Heart right ventricle (tissue), 16 donors: ENCODE measurements at places on chromosomes 1 and 21.
A peak's percentile ranks its signal among the peaks of the same experiment; 100 is the strongest.

DNA sequence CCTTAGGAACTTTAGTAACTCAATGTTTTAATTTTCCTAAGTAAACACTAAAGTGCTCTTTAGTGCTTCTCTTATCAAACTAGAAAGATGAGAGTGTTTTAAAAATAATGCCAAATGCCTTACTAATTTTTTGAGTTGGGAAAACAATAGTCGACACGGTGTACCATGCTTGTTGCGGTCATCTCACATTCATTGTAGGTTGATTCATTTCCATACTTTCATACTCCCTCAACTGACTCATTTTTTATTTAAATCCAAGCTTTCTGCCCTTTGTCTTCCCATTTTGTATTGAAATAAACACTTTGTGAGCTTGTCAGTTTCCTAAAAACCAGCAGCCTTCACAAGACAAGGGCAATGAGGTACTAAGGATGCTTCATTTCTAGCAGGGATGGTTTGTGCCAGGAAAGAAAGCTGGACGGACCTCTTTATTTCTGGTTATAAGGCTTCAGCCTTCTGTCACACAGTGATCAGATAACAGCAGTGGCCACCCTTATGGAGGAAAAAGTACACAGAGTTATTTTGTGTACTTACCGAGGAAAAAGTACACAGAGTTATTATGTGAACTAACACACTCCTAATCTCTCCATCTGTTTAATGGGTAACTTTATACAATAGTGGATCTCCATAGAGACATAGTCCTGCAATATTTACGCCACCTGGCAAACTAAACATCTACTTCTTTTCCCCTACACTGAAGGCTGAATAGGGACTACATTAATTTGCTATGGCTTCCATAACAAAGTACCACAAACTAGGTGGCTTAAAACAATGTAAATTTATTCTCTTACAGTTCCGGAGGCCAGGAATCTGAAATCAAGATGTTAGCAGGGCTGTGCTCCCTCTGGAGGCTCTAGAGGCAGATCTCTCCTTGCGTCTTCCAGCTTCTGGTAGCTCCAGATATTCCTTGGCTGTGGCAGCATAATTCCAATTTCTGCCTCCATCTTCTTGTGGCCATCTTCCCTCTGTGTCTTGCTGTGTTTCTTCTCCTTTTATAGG is 13.0 kb upstream of the CCDC190 start:
- no peak for DNase-seq

DNA sequence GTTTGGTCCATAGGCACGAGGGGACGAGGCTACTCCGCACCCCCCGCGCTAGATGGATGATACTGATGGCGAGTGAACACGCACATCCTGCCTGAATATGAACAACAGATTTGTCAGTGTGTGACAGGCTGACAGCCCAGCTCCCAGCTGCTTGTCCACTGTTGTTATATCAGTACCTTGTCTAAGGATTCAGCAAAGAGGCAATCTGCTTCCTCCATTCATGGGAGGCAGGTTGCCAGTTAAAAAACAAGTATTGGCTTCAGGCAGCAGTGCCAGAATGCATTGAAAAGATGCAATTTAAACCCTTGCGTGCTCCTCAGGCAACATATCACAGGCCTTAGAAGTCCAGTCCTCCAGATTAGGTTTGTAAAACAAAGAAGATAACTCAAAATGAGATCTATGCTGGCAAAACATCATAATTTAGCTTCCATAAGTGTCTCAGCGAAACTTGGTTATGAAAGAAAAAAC is 223.3 kb downstream of the GPATCH2 start:
- no peak for DNase-seq

DNA sequence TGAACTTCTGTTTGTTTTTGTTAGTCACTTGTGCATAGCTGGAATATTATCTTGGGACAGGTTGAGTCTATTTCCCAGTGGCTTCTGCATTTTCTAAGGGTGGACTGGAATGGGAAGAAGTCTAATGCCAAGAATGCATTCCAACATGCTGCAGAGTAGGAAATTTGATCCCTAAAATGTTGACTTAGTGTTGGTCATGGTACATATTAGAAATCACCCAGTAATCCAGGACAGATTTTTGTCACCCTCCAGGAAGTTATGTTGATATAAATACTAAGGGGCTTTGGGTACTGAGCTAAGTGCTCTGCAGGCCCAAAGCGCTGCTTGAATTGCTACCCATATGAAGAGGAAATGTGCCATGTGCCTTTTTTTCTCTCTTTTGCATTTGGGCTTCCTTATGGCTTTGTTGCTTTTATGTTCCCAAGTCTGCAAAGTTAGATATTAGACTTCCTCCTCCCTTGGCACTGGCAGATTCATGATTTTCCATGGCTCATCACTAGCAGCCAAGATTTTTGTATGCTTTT is 10.0 kb downstream of the ARID1A start:
- DNase-seq, result no peak

GRCh38 chr1:22026924-22027289 is 25.4 kb downstream of the CELA3A start:
- no peak for DNase-seq

- DNase-seq, result no peak
These were observed 89.2 kb downstream of the TTLL7 start for GRCh38 chr1:83909687-83910086.

- no peak for DNase-seq
These were observed 1.0 kb downstream of the TMEM51 start for GRCh38 chr1:15154480-15155036.

- no peak for DNase-seq
These were observed 282.1 kb upstream of the BRINP3 start for GRCh38 chr1:190759807-190760206.

DNA sequence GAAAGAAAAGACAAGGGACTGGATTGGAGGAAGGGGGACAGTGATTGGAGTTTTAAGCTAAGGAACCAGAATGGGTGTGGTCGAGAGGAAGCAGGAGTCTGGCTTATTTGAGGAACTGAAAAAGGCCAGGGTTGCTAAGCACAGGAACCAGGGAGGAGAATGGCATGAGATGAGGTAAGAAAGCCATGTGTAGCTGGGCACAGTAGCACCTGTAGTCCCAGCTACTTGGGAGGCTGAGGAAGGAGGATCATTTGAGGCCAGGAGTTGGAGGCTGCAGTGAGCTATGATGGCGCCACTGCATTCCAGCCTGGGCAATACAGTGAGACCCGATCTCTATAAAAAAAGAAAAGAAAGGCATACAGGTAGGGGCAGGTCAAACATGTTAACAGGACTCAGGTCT is 8.1 kb upstream of the KHDRBS1 start:
- no peak for DNase-seq

GRCh38 chr1:71068325-71069240 is 12.3 kb downstream of the ZRANB2 start:
- no peak for DNase-seq

DNA sequence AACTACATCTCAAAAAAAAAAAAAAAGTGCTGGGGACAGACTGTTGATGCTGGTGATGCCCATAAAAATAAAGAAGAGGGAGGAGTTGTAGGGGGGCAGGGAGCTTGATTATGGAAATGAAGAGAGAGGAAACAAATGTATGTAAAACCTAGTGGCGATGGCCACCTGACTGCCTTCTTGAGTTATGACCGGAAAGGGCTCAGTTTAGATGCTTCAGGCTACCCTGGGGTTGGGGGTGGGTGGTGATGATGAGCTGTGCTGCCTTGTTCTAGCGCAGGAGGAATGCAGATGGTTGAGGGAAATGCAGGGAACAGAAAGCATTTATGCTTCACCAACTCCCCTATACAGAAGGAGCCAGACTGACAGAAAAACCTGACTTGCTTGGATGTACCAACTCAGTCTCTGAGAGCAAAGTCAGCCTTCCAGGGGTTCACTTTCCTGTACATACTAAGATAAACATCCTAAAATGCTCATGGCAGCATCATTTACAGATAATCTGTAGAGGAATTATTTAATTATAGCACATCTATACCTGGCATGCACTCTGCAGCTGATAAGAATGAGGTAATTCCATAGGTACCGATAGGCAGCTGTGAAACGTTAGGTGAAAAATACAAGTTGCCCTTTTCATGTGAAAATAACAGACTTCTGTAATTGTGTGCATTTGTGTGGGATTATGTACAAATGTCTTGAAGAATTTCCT is 8.0 kb upstream of the BCAR3 start:
- DNase-seq, result no peak

DNA sequence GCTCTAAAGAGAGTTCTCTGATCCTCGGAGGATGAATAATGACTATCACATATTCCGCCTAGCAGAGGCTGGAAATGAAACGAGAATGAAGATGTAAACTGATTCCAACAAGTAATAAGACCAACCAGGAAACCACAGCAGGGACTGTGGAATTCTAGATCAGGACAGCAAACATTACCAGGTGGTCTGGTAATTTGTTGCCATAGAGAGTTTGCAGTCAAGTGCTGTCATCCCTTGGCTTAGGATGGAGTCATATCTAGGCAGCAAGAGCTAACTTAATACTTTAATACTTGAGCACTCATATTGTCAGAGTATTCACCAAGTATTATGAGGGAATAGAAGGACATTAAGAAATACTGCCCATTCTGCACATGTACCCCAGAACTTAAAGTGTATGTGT is 45.1 kb upstream of the MUTYH start:
- DNase-seq, result no peak

DNA sequence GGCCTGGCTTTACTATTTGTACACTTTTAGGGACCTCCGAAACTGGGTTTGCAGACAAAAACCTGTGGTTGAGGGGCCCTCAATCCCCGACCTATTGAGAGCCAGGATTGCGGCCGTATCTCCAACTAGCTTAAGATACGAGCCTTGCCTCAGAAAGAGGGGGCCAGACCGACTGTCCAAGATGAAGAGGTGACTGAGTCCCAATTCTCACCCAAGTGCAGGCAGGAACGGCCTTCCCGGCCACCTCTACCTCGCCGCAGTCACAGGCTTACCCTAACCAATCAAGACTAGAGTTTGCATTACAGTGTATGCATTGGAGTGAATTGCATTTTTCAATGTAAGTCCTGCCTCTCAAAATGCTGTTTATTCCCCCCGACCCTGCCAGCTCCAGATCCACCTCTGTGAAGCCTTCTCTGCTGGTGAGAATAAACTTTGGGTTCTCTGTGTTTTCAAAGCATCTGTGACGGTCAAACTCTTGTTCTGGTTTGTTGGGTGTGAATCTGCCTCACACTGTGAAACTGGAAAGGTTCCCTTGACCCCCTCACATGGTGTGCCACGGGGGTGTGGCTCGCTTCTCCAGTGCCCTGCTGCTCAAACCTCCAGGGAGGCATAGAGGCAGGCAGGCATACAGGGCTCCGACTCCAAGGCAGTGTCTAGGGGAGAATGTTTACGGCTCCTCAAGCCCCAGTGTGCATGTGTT is 62.2 kb upstream of the WLS start:
- no peak for DNase-seq

DNA sequence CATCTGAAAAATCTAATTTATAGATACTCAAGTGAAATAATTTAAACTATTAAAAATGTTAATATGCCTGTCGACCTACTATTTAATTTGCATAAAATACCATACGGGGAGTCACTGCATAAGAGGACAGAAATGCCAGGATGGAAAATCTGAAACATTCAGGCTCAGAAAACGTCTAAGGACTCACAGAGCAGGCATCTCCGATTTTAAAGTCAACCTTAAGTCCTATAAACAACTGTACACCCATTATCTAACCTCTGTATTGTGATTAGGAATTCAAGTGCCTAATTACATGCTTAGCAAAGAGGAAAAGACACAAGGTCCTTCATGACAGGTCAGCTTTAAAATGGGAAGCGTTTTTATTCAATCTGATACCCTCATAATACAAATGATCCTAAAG is 49.2 kb downstream of the ZBTB18 start:
- no peak for DNase-seq

DNA sequence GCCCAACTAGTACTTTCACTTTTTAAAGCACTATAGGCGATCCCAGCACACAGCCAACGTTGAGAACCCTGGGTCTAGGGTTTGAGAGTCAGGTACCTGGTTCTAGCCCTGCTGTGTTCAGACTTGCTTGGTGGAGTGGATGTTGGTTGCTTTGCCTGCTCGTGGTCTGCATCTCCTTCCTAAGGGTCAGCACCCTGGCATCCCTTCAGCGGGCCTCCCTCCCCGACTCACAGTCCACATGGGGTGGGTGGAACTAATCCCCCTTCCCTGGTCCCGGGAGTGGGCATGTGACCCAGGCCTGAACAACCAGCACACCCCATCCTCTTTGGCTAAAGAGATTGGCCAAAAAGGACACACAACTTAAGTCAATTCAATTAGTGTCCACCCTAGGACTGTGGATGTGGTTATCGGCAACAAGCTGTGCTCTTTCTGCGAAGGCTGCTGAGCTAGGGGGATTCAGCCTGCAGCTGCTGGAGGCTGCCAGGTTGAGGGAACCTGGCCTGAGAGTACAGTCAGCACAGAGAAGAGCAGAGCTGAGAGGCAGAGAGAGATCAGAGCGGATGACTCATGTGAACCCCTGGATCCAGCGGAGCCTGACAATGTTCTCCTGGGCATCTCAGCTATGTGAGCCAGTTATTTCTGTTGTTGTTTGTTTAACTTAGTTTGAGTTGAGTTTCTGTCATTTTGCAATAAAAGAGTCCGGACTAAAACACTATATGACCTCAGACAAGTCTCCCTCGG is 138.9 kb downstream of the ACTL8 start:
- no peak for DNase-seq

- no peak for DNase-seq
These were observed 11.0 kb downstream of the SLC2A5 start for GRCh38 chr1:9058465-9058864.

DNA sequence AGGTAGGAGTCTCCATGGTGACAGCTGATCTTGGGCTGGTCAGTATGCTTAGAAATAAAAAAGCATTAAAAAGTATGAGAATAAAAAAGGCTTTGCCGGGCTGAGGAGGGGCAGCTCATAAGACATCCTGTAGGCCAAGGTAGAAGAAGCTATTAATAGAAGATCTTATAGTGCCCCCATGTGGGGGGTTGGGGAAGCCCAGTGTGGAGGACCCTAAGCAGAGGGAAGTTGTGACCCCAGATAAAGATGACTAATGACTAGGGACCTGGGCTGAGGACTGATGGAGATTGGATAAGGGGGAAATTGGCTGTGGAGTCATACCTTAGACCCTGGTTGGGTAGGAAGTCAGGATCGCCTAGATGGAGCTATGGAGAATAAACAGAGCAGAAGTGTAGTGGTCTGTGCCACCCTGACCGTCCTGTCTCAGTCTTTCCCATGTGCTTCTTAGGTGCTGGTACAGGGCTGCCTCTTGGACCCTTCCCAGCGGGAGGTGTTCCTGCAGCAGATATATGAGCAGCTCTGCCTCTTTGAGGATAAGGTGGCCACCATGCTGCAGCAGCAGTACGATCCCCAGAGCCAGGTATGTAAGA is 25.0 kb downstream of the SZT2 start:
- DNase-seq, result peak; percentile 50
